ENCODE measurements at places on chromosomes 5 and 9.

GRCh38 chr9:95438561-95439357, 78.0 kb downstream of the PTCH1 start:
- DNase-seq, result no peak

DNA sequence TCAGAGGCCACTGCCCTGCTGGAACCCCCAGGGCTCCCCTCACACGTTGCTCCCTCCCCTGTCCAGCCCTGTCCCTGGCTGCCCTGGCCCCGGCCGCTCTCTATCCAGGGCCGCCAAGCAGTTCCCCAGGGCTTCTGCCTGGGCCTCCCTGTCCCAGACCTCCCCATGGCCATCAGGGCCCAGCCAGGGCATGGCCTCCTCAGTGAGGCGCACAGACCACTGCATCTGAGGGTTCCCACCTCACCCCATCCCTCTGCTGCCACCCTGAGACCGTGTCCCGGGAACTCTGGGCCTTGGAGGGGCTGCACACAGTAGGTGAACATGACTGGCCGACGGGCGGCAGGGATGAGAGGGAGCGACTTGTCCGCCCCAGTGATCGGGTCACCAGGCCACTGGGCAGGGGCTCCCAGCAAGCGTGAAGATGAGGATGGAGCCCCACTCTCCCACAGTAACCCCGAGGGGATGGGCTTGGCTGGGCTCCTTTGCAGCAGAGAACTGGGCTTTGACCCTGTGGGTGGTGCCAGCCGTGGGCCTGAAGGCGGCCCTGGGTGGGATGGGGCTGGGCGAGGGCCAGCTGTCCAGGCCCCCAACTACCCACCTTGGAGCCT, 108.4 kb upstream of the SARDH start:
- DNase-seq, result no peak

- DNase-seq, result no peak
These were observed 69.5 kb downstream of the SH3TC2 start for GRCh38 chr5:148993283-148993936.

DNA sequence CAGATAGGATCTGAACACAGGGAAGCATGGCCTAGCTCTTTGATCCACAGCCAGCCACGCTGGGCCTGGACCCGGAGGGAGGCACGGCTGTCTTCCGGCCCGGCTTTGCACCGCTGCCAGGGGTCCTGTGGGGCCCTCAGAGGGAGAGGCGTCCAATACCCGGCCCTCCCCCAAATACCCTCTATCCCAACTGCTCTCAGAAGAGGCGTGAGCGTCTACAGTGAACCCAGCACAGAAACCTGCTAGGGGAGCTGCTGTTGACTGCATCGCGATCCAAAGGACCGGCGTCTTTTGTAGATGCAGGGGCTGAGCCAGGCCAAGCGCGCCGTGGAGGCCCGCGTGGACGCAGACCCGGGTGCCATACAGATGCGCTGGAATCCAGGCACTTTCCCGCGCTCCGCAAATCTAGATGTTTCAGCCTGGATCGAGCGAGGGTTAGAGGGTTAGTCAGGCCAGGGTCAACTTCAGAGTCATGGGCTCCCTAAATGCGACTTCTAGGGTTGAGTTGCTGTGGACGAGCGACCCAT, 1.1 kb upstream of the TCF7 start:
- no peak for DNase-seq

DNA sequence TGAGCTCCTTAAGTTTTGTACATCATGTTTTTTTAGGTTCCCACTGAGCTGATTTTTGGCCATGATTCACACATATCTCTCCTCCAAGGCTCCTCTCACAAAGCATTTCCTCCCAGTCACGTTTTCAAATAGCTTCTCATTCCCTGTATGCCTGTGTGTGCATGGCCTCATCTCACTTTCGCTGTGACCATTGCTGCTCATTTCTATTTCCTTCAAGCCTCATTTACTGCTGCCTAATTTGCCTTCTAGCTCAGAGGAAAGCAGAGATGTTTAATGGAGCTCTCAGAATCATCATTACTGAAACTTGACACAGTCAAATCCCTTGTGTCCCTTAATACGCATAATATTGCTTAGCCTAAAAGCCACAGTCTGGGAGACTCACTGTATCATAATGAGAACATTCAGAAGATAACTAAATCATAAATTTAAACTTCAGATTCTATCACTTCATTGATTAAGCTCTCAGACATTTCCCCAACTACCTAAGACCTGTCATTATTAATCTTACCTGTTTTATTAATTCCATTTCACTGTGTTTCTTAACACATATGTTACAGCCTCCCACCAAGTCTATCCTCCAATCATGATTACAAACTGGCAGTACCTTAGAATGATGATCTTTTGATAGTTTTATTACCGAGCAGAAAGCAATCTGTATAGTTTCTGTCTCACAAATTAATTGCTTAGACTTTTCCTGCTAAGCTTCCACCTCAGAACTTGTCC, 278.3 kb upstream of the PTGER4 start:
- no peak for DNase-seq

- peak; percentile 32 for DNase-seq
These were observed 25.4 kb downstream of the GPR21 start for GRCh38 chr9:123058834-123059233.

DNA sequence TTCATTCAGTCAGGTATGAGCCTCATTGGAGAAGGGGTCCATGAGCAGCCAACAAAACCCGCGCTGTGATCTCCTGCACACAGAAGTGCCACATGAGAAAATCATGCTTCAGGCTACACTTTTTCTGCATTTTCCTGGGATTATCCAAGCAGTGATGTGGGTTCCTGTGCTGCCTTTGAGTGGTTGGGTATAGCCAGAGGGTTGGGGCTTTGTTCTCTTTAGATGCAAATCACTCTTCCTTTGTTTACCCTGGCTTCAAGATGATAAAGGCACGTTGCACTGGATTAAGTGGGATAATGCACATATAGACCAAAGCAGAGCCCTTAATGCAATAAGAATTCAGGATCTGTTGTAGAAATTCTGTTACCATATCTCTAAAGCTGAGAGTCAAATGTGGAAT, 18.7 kb downstream of the ECM2 start:
- DNase-seq, result no peak

DNA sequence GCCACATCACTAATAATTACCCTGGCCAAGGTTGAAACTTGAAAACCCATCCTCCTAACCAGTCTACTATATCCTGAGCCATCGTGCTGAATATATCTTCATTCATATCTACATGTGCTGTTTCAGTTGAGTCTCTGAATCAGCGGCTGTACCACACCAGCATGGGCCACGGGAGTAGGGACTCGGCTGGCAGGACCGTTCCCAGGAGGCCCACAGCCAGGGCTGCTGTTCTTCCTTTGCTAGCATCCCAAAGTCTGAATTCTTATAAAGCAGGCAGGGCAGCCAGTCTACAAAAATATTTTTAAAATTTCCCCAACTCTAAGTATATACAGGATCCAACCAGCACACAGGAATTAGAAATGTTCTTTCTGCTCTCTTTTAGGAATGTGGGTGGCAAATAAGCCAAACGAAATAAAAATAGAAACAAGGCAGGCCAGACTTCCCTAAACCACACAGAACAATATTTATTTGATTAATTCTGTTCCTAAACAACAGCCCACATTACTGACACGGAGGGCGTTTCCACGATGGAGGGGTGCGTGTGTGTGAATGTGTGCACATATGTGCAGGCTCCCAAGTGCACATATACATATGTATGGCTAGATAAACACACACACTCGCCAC, 42.8 kb upstream of the EQTN start:
- DNase-seq, result no peak

DNA sequence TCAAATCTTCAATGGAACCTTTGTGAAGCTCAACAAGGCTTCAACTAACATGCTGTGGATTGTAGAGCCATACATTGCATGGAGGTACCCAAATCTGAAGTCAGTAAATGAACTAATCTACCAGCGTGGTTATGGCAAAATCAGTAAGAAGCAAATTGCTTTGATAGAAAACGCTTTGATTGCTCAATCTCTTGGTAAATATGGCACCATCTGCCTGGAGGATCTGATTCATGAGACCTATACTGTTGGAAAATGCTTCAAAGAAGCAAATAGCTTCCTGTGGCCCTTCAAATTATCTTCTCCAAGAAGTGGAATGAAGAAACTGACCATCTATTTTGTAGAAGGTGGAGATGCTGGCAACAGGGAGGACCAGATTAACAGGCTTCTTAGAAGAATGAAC, 54.7 kb upstream of the TTC39B start:
- DNase-seq, result no peak

GRCh38 chr9:33332011-33332410, 41.7 kb downstream of the NFX1 start:
- DNase-seq, result no peak

GRCh38 chr5:125326150-125326510, 579.7 kb upstream of the ZNF608 start:
- DNase-seq, result peak; percentile 66

GRCh38 chr9:10548348-10548747, 64.5 kb downstream of the PTPRD start:
- no peak for DNase-seq

DNA sequence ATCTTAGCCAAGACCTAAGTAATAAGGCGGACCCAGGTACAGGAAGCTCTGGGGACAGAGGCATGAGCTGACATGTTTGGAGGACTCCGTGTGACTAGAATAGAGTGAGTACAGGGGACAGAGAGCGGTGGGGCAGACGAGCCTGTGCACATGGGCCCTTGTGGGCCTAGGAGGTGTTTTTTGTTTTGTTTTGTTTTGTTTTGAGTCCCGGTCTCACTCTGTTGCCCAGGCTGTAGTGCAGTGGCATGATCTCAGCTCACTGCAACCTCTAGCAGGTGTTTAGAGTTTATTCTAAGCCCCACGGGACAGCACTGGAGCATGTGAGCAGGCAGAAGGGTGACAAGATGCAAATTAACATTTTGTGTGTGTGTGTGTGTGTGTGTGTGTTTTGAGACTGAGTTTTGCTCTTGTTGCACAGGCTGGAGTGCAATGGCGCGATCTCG, 3.1 kb upstream of the EEIG1 start:
- no peak for DNase-seq

GRCh38 chr9:91403665-91404543, 19.7 kb downstream of the NFIL3 start:
- no peak for DNase-seq

DNA sequence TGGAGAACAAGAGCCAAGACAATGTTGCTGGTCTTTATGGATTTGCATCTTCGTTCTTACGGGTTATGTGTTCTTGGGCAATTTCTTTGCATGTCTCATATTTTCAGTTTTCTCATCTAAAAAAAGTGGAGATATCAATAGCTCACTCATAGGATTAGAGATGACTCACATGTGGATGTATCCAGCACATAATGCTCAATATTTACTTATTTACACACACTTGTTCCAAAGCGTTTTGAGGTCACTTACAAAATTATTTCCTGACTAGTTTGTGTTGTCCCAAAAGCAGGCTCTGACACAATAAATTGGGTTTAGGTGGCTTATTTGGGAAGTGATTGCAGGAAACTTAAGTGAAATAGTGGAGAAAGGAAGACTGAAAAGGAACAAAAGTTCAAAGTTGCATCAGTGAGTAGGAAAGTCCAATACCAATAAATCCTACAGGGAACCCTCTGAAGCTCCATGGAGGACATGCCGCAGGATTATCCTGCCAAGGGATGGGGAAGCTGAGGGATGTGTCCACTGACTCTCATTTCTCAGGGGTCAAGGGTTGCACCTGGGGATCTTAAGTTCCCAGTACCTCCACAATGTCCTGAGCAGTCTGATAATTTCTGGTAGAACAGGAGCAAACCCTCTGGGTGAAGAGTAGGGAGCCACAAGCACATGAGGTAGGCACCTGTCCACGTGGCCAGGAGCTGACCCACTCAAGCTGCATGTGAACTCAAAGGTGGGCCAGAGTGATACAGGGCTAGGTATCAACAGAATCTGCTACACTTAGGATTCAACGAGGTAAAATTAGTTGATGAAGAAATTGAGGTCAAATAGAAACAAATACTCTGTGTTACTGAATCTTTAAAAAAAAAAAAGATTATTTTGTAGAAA, 37.4 kb upstream of the SLC44A1 start:
- no peak for DNase-seq

- DNase-seq, result no peak
These were observed 141.3 kb downstream of the IRX1 start for GRCh38 chr5:3736926-3737325.

DNA sequence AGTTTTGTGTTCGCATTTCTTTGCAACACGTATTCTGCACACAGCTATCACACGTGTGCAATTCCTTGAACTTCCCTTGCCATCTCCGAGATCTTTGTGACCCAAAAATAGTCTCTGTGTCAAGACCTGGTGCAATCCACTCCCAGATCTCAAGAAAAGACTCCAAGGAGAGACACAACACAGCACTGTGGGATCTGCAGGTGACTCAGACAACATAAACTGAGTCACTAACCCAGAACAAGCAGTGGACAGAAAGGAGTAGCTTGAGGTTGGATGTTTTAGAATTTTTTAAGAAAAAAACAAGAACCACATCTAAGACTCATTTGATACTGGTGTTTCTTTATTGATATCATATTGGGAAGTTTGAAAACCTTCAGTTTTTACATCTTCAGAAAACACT, 396.9 kb downstream of the AGTPBP1 start:
- DNase-seq, result no peak

GRCh38 chr5:123000731-123001130, 35.8 kb downstream of the PPIC start:
- no peak for DNase-seq

GRCh38 chr5:95731571-95732554, 727 bp downstream of the RHOBTB3 start:
- no peak for DNase-seq

DNA sequence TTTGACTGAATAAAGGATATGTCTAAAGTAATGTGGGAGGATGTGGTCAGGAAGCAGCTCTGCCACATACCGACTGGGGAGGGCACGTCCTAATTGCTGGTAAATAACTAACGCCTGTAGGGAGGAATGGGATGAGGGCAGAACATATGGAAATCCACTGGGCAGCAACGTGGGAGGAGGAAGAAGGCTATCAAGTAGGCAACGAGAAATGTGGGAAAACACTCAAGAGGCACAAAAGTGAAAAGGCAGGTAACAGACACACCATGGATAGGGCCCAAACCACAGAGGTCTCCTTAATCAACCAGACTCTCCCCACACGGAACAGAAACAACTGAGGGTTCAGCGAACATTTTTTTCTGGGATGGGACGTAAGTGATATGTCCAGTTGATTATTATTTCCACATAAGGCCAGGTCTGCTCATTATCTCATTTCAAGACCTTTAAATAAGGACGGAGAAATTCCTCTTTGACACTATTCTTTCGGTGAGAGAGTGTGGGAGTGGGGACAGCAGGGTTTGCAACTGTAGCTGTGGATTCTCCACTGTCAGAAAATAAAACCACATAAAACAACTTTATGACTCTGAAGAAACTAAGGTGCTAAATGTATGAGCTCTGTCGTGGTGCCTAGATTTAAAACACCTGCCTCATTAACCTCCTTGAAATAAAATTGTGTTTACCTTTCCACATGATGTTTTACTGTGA, 17.0 kb downstream of the IARS1 start:
- no peak for DNase-seq

GRCh38 chr9:86893811-86894490, 53.4 kb downstream of the GAS1 start:
- no peak for DNase-seq

- DNase-seq, result no peak
These were observed 1466.0 kb upstream of the C9orf72 start for GRCh38 chr9:29039258-29039657.

DNA sequence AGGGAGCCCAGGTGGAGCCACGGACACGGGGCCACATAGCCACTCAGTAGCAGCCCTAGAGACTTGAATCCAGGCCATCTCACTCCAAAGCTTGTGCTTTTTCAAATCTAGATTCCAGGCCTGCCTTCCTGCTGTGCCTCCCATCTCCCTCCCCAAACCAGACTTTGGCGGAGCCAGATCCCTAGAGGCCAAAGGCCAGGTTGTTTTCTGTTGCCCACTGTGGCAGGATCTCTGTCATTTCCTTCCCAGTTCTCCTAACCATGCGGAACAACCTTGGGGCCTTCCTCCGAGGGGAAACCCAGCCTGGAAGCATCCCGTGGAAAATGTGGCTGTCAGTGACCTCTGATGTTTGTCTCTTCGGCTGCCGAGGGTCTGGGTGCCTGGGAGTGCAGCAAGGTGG, 16.4 kb upstream of the RPS14 start:
- no peak for DNase-seq
